ENCODE measurements at places on chromosomes 5 and 9. TPM values are rescaled to one million over a fixed set of nuclear protein-coding genes. Genes with fewer than 3 reads are reported as not detected.

Gene UBE2D2
- total RNA-seq = 57.5 TPM

GRCh38 chr5:157225469-157226422 is 40.2 kb upstream of the CYFIP2 start:
- DNase-seq = no peak

DNA sequence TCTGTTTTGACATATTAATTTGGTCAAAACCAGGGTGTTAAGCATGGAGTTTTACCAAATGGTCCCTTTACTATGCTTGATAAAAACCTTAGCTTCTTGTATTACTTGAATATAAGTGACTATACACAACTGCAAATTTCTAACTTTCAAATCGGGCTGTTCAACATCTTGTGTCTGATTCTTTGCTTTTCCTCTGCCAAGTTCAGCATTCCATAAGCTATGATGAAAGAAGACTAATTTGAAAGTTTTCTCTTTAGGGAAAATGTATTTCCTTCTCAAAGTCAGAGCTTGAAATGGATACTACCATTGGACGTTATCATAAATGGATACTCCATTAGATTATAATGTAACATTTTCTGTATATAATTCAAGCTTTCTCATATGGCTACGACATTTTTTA is 792.9 kb downstream of the EFNA5 start:
- DNase-seq = no peak

DNA sequence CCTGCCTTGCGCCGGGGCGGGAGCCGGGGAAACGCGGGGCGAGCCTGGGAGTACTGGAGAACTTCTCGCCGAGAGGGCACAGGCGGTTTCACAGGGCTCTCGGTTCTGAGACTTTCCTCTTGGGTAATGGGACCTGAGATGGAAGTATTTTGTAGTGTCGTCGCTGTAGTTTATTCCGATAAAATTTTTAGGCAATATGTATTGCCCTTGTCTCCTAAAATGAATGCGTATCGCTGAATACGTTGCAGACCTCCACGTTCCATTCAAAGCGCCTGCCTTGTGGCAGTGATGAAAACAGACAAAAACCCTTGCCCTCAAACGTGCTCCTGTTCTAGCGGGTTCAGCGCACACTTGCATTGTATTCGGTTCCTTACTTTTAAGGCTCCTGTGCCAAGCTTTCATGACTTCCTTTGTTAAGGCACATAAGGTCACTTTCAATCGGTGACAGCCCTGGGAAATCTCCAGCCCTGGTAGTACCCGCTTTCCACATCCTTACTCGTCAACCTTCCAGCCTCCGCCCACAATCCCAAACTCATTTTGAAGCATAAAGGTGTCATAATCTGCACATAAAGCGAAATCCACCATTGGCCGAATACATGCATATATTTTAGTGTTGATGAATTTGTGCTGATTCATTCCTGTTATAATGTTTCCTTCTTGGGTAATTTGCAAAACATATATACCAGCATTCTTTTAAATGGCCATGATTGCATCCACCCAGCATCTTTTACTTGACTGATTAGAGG is 694 bp downstream of the RMI1 start:
- no peak for DNase-seq

Gene RLN2
- not detected for total RNA-seq

Gene HCN1
- total RNA-seq = not detected

GRCh38 chr5:92409134-92409533 is 1026.0 kb upstream of the ARRDC3 start:
- no peak for DNase-seq

DNA sequence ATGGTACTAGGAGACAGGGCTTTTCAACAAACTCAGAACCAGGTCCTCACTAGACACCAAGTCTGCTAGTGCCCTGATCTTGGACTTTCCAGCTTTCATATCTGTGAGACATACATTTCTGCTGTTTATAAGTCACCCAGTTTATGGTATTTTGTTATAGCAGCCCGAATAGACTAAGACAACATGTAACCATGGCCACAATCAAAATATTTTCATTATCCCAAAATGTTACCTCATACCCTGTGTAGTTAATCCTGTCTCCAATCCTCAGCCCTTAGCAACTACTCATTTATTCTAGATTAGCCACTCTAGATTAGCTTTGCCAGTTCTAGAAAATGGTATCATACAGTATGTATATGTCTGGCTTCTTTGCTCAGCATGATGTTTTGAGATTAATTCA is 6.3 kb upstream of the ATG10 start:
- DNase-seq = no peak

GRCh38 chr5:124342986-124343385 is 403.5 kb downstream of the ZNF608 start:
- DNase-seq = no peak

GRCh38 chr9:135501261-135502167 is 1.0 kb downstream of the MRPS2 start:
- no peak for DNase-seq

Gene SPEF2
- 10.8 TPM for total RNA-seq

Gene LCN15
- not detected for total RNA-seq

DNA sequence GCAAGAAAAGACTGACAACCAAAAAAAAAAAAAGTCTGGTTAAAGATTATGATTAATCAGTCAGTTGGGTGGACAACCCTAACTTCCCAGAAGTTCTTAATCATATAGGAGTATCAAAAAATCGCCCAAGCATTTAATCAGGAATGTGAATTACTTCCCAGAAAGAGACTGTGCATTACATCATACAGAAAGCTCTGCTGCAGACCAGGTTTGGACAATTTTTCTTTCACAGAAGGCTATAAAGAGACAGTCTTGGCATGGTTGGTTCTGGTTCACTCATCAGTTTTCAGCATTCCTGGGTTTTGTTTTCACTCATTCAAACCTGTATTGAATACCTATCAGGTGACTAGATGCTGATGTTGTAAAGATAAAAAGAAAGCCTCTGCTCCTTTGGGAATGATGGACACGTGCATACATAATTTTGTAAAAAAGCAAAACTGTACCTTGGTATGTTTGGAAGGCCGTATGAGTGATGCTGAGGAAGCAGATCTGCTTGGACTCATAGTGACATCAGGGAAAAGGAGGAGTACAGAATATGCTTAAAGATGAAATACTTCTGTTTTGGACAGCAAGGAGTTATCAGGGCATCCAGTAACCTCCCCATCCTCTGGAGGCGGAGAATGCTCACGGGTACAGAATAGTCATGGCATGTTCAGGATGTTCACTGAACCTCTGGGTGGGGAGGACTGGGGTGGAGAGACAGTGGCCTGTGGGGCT is 178.4 kb downstream of the GNA14 start:
- no peak for DNase-seq

Gene MARVELD2
- total RNA-seq = 6.4 TPM

Gene CCNI2
- total RNA-seq = not detected
